ENCODE measurements at places on chromosomes 6 and 20. TPM values are rescaled to one million over a fixed set of nuclear protein-coding genes. Genes with fewer than 3 reads are reported as not detected.

DNA sequence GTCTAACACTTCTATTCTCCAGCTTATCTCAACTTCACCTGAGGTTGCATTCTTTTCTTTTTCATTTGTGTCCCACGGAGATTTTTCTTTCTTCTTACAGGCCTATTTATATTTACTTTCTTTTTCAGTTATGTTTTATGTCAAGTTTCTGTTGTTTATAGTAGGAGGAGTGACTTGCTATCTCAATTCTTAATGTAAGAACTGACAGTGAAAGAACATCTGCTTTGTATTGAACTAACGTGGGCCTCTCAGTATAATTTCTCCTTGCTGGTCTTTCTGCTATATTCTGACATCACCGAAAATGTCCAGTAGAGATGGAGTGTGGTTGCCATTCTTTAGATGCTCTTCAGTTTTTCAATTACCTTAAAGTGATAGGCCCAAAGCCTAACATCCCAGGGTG, 521.7 kb downstream of the EPM2A start:
- DNase-seq = no peak

DNA sequence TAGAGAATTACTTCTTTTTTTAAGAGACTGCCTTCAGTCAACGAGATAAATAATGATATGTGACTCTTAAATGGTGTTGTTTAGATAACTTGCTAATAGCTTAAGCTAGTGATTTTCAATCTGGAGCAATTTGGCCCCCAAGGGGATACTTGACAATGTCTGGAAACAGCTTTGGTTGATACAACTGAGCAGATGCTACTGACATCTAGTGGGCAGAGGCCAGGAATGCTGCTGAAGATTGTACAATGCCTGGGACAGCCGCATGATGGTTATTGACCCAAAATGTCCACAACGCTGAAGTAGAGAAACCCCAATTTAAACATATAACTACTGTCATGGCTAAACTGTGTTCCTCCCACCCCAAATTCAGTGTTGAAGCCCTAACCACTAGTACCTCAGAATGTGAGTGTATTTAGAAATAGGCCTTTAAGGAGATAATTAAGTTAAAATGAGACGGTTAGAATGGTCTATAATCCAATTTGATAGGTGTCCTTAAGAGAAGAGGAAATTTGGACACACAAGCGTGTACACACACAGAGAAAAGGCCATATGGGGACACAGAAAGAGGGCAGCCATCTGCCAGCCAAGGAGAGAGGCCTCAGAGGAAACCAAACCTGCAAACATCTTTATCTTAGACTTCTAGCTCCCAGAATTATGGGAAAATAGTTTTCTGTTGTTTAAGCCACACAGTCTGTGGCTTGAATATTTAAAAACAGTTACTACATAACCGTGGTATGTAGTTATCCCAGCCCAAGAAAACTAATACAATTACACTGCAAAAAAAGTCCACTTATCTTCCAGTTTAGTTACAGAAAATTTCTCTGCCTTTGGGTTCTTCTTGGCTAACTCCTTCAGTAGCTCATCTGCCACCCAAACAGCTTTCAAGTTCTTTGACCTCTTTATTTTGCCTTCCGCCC, 22.2 kb downstream of the RWDD2A start:
- peak; percentile 80 for DNase-seq

DNA sequence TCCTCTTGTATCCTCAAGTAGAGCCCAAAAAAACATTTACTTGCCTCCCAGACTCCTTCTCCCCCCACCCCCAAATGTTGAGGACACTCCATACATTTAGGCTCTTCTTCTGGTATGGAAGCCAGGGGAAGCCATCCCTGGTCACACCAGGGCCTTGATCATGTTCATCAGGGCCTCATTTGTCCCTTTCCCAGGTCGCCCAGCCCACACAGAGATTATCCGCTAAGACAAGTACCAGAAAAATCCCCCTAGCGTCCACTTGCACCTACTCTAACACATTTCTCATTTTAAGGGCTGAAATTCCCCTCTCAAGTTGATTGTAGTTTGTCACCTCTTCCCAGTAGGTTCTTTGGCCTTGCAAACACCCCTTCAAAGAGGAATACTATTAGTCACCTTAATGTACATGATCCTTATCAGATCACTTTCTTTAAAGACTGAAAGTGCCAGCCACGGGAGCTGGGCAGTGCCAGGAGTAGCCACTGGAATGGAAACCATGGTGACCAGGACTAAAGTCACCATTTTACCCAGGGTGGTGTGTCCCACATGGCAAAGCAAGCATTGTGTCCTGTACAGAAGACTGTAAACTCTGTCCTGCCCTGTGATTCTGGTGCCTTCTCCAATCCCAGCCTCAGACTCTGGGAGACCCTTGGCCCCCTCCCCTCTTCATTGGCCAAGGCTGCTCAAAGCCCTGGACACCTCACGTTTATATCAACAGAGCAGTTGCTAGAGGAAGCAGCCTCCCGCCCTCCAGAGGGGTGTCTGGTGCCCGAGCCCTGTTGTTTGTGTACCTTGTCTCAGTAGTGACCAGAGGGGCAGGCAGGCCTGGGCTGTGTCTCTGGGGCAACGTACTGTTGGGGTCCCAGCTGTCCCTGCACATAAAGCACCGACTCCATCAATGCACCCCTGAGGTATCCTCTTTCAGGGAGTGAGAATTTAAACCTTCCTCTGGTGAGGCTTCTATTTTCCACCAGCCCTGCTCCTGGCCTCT, 5.0 kb upstream of the APOBEC2 start:
- no peak for DNase-seq

DNA sequence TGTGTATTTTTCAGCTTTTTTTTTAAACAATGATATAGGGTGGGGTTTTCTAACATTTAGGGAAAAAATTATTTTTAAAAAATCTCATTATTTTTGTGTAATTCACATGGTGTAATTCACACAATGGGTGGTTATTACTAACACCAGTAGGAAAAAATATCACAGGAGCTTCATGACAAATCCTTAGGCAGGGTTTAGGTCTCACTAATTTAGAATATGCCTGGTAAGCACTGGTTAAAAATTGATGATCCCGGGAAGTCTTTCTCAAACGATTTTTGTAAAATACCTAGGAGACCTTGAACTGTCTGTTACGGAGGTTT, 29.5 kb upstream of the ZNF217 start:
- no peak for DNase-seq

DNA sequence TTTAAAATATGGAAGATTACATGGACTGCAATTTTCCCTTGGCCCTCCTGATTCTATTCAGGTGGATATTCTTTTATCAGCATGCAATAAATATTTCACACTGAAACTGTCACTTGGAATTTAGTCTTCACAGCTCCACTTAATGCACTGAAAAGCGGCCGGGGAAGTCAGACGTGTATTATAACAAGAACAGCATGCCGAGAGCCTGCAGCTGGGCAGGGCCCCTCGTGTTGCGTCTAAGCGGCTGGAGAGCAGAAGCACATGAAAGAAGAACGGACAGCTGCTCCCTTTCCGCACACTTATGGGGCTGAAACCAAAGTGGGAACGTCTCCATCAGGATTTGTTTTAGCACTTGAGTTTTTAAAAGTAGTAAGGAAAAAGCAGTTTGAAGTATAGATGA, 57.2 kb downstream of the LYRM4 start:
- no peak for DNase-seq

Gene CDH26
- 1.5 TPM for total RNA-seq

DNA sequence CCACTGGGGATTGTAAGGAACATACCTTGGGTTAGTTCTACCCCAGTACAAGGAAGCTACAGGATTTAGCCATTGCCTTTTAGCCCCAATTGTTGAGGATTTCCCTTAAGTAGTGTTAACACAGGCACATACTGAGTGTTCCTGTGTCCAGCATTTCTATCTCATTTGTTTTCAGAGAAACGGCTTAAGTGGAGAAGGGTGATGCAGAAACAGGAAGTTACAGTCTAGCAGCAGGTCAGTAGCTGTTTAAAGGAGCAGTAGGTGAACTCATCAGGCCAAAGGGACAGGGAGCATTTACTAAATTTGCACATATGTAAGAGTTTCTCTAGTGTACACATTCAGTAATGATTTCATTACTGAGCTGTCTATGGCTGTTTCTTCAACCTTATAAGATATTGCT, 644.2 kb upstream of the GJE1 start:
- DNase-seq = no peak

Gene SULF2
- total RNA-seq = 1.3 TPM

- DNase-seq = no peak
Observed at GRCh38 chr6:164200071-164200470, 785.6 kb downstream of the QKI start.

Gene TPBG
- not detected for total RNA-seq

- no peak for DNase-seq
Observed at GRCh38 chr6:319177-320131, 27.2 kb downstream of the DUSP22 start.

Gene F13A1
- total RNA-seq = not detected

Gene ADGRF5
- total RNA-seq = not detected

Measured in activated naive CD4-positive, alpha-beta T cell treated with anti-CD3 and anti-CD28 coated beads for 36 hours (primary cell).